ENCODE measurements at places on chromosomes 7 and 10.

- no peak for DNase-seq
- no peak overlapping the region for H3K4me3 ChIP-seq
- no peaks in the 10 kb centered on the region for H3K4me1 ChIP-seq
Measured at GRCh38 chr7:2950578-2950977, 93.1 kb downstream of the CARD11 start.

GRCh38 chr7:117116211-117116610 is 162.9 kb downstream of the ST7 start:
- no peak overlapping the region for H3K4me3 ChIP-seq
- H3K4me1 ChIP-seq = no peaks in the 10 kb centered on the region
- no peaks in the 10 kb centered on the region for H3K27me3 ChIP-seq
- H3K36me3 ChIP-seq = no peaks in the 10 kb centered on the region

DNA sequence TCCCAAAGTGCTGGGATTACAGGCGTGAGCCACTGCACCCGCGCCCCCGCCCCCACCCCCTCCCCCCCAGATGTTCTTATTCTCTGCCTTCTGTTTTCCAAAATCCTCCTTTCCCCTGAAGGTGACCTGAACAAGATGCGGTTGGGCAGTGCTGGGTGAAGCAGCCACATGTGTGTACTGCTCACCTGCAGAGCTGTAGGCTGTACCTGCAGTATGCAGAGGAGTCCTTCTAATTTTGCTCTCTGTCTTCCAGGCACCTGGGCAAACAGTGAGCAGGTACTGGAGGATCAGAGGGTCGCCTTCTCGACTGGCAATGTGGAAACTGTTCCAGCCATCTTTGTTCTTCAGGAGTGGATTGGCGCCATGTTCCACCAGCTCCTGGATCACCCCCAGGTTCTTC is 2.1 kb downstream of the ANKRD16 start:
- no peaks in the 10 kb centered on the region for H3K36me3 ChIP-seq
- H3K4me3 ChIP-seq = no peak overlapping the region
- H3K27ac ChIP-seq = no peak overlapping the region
- peaks cover 11% of the 10 kb centered on the region for H3K4me1 ChIP-seq

DNA sequence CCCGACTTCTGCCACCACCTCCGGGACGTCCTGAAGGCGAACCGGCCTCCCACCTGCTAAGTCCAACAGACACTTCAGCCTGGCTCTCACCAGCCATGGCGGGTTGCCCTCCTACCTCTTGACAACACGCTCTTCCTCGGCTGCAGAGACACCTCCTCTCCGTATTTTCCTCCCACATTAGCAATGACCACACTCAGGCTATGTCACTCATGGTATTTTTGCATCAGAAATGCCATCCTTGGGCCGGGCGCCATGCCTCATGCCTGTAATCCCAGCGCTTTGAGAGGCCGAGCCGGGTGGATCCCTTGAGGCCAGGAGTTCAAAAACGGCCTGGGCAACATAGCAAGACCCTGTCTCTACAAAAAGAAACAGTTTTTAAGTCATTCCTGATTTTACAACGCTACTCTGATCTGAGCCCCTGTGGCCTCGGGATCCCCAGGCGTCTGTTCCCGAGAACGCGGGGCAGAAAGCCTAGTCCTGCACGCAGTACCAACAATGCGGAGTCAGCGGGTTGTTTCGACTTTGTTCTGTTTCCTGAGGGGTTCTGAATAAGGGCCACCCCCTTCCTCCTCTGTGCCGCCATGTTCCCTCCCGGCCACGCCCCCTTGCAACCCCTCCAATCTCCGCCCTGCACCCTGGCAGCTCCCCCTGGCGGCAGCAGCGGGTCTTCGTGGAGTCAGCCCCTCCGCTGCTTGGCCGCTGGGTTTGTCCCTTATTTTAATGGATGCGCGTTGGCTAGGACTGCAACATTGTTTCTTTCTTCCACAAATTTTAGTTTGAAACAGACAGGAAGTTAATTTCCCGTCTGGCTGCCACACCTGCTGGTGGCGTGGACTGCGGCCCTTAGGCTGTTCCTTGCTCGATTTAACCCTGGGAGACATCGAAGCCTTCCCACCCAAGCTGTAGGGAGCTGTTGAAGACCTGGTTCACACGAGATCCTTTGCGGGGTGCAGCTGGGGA is 9.7 kb upstream of the ZFAND2A start:
- H3K4me1 ChIP-seq = no peaks in the 10 kb centered on the region
- H3K27me3 ChIP-seq = no peaks in the 10 kb centered on the region
- no peaks in the 10 kb centered on the region for H3K36me3 ChIP-seq
- DNase-seq = peak; percentile 91

DNA sequence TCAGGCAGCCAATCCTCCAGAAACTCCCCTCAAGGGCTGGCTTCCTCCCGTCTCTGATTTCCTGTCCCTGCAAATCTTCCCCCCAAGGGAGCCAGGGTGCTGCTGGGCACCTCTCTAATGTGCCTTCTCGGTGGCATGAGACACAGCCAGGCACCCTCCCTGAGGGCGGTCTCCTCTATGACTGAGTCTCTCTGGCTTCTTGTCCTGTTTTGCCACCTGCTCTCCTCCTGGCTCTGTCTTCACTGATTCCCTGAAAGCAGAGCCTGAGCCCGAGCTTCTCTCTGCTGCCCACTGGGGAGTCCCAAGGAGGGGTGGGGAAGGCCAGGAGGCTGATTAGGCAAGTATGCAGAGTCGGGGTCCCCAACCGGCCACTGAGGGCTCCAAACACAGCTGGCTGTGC is 60.4 kb upstream of the INSIG1 start:
- DNase-seq = no peak
- H3K4me3 ChIP-seq = no peak overlapping the region
- H3K27me3 ChIP-seq = no peaks in the 10 kb centered on the region
- no peak overlapping the region for H3K27ac ChIP-seq
- no peaks in the 10 kb centered on the region for H3K4me1 ChIP-seq

- no peaks in the 10 kb centered on the region for H3K4me1 ChIP-seq
- DNase-seq = no peak
- no peak overlapping the region for H3K4me3 ChIP-seq
- no peaks in the 10 kb centered on the region for H3K27me3 ChIP-seq
Measured at GRCh38 chr7:2281541-2281940, 32.7 kb downstream of the SNX8 start.
